ENCODE measurements at places on chromosomes 5 and 9.

GRCh38 chr9:73753171-73753570, 601.5 kb downstream of the ANXA1 start:
- no peak for DNase-seq

GRCh38 chr9:98316445-98317133, 61.1 kb upstream of the TBC1D2 start:
- DNase-seq = no peak

DNA sequence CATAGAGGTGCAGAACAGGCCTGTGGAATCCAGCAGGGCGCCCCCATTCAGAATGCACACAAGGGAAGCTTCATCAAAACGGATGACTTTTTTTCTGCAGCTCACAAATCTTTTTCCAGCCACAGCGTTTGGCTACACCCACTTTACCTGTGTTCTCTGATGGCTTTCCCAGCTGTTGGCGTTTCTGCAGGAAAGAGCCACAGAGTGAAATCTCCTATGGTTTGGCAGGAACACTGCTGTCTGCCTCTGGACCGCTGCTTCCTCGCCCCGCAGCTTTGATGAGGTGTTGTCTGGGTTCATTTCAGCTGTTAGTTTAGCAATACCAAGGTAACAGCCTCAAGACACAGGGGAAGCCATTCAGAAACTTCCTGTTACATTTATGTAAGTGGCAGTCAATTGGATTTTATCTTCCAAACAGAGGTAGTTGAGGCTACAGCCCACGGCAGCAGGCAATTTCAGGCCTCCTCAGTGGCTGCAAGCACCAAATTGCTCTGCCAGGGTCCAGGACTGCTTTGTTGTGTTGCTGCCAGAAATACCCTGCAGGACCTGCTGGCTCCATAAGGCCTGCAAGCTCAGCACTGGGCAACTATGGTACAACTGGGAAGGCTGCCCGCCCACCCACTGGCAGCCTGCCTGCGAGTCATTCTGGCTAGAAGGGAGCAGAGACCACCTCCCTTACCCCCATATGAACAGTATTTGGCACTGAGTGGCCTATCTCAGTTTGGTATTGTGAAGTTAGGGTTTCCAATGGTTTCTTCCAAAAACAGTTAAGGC, 96.7 kb downstream of the MVB12B start:
- no peak for DNase-seq

GRCh38 chr5:94281236-94281801, 337.1 kb downstream of the KIAA0825 start:
- DNase-seq = no peak

DNA sequence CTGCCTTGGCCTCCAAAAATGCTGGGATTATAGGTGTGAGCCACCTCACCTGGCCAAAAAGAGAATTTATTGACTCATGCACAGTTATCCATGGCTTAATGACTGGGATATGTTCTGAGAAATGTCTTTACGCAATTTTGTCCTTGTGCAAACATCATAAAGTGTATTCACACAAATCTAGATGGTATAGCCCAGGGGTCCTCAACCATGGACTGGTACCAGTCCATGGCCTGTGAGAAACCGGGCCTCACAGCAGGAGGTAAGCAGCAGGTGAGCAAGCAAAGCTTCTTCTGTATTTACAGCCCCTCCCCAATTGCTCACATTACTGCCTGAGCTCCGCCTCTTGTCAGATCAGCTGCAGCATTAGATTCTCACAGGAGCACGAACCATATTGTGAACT, 12.4 kb upstream of the SIL1 start:
- DNase-seq = peak; percentile 18

DNA sequence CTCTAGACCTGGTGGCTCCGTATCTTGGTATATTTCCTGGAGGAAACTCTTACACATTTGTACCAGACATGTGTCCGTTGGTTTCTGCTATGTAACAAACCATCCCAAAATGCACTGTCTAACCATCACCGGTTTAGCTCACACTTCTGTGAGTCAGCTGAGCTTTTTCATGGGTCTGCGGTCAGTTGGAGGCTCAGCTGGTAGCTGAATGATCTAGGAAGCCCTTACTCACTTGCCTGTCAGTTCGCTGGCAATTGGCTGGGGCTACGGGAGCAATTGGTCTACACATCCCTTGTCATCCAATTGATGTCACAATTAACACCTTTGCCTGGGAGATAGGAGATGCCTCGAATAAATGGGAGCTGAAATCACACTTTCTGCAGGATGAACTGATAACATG, 11.6 kb upstream of the WHRN start:
- no peak for DNase-seq

DNA sequence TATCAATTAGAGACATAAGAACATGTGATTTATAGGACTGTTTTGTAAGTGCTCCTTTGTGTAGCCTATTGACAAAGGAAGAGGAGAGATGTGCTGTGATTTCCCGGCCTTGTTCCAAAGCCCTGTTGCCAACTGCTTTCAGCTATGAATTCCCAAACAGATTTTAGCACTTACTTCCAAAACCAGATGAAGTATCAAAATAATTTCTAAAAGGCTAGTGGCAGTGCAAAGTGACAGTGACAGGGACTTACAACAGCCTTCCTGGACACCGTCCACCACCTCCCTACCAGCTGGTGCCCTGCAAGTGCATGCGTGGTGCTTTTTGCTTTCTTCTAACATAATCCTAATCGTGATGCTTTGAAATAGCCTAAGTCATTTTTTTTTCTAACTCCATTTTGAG, 254.1 kb upstream of the ACTBL2 start:
- no peak for DNase-seq

DNA sequence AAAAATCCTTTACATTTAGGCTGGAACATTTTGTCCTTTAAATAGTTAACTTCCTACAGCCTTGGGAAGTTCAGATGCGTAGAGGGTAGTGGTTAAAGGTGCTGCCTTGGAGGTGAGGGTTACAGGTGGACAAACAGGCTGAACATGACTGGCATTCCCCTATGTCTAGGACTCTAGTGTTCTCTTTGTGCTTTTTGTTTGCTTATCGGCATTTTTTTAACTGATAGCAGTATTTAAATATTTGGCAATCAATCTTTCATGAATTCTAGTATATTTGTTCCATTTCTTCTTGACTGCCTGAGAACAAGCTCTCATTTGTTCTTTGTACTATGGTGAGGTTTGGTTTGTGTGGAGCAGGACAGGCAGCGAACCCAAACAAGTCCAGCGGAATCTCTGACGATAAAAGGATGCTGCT, 307.6 kb downstream of the CTNND2 start:
- DNase-seq = no peak

DNA sequence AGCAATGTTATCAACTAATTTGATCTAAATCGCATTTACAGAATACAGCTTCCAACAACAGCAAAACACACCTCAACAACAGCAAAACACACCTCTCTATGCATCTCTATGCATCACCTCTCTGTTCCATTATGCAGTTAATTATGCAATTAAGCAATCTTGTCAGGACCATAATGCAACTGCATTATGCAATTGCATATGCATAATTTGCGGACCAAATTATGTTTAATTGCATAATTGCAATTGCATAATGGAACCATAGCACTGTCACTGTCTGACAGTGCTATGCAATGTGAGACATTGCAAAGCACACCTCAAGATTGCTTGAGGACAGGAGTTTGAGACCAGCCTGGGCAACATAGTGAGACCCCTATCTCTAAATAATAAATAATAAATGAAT, 80.4 kb upstream of the PRSS3 start:
- no peak for DNase-seq

GRCh38 chr9:132857031-132857430, 21.1 kb downstream of the AK8 start:
- DNase-seq = no peak

Data from large intestine (tissue), 12 donors.